GM04504 (cell line): ENCODE measurements at places on chromosomes 7 and 10.
A peak's percentile ranks its signal among the peaks of the same experiment; 100 is the strongest.

- no peak for DNase-seq
These were observed 17.6 kb downstream of the SLC26A4 start for GRCh38 chr7:107678110-107678753.

DNA sequence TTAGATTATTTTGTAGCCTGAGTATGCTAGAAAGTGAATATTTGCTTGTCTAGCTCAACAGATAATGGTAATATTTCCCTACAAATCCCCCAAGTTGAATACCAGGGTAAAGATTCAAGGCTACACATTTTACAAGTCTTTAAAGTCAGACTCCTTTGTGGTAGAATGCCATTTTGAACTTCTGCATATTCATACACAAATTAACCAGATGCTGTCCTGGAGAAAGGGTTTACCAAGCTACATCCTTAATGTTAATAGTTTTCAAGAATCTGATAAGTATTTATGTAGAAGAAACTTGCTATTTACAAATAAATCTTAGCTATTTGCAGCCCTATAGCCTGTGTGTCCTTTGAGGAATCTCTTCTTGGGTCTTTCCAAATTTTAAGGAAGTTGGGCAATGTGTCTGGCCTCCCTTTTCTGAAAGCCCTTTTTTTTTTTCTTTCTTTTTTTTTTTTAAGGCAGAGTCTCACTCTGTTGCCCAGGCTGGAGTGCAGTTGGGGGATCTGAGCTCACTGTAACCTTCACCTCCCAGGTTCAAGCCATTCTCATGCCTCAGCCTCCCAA lies 82.6 kb downstream of the CPEB3 start:
- no peak for DNase-seq

GRCh38 chr10:31947144-31947926 lies 18.7 kb upstream of the ARHGAP12 start:
- peak; percentile 95 for DNase-seq

GRCh38 chr10:46538155-46538554 lies 18.3 kb downstream of the GPRIN2 start:
- no peak for DNase-seq

DNA sequence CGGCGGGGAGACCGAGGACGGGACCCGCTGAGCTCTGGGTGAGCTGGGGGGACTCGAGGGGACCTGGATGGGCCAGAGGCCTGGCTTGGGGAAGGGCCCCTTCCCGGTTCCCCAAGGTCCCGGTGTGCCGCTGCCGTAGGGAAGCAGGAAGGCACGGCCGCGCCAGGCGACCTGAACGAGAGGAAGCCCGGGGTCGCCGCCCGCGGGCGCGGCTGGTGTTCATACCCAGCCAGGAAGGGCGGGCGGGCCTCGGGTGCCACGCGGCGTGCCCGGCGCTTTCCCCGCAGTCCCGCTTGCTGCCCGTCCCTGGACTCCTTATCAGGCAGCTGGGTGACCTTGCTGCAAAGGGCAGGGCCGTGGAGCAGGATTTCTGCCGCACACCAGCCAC lies 38.0 kb downstream of the ZNF777 start:
- no peak for DNase-seq

DNA sequence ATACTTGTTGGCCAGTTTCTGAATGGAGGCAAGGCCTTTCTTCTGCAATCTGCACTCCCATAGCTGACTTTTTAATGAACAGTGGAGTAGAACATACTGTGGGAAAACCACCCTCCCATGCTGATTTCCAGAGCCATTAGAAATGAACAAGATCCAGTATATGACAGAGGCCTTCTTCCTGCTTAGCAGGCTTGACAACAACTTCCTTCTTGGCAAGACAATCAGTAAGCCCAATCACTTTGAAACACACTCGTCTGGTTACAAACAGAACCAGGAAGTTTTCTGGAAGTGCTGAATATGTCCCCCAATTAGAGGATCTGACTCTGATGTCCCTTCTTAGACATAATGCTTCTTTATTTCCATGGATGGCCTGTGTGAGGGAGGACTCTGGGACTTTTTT lies 103.4 kb downstream of the SAMD9 start:
- no peak for DNase-seq

GRCh38 chr7:154746571-154747360 lies 256.2 kb downstream of the PAXIP1 start:
- DNase-seq: no peak

GRCh38 chr7:40644454-40645188 lies 509.8 kb downstream of the SUGCT start:
- DNase-seq: no peak

DNA sequence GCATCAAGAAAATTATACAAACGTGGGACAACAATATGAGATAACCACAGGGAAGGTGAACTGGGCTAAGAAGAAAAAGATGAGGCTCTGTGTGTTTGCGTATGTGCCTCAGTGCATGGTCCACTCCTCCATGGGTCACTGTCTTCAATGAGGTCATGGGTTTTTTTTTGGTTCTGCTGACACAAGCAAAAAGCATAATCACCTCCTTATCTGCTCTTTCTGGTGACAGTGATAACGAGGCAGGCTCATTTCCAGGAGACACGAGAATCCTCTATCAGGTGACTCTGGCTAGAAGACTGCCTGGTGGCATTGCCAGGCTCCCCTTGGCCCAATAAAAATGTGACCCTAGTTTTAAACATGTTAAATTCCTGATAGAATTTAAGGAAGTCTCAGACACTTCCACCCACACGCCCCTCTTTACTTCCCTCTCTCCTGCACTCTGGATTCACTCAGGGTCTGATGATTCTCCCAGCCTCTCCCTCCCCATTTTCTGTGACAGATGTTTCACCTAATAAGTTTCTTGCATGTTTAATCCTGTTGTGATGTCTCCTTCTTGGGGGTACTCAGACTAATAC lies 35.3 kb upstream of the CDCA7L start:
- no peak for DNase-seq

GRCh38 chr7:50324113-50324512 lies 19.6 kb downstream of the IKZF1 start:
- no peak for DNase-seq
